IMR-90 (cell line): ENCODE measurements at places on chromosomes 6 and 20. TPM values are rescaled to one million over a fixed set of nuclear protein-coding genes. Genes with fewer than 3 reads are reported as not detected.

Gene KIAA1755
- 2.2 and 2.5 TPM in 2 replicates for total RNA-seq

Gene EDN3
- total RNA-seq: not detected in 2 replicates

Gene GFRA4
- not detected in 2 replicates for total RNA-seq

Gene CALHM6
- 0.72 and 0.83 TPM in 2 replicates for total RNA-seq

Gene ATP9A
- total RNA-seq: 22.4 and 23.3 TPM in 2 replicates

Gene PNPLA1
- not detected in 2 replicates for total RNA-seq
